ENCODE measurements at places on chromosomes 16 and 17.
A peak's percentile ranks its signal among the peaks of the same experiment; 100 is the strongest.

GRCh38 chr16:88792668-88793250 lies 7.7 kb upstream of the PIEZO1 start:
- DNase-seq: no peak

DNA sequence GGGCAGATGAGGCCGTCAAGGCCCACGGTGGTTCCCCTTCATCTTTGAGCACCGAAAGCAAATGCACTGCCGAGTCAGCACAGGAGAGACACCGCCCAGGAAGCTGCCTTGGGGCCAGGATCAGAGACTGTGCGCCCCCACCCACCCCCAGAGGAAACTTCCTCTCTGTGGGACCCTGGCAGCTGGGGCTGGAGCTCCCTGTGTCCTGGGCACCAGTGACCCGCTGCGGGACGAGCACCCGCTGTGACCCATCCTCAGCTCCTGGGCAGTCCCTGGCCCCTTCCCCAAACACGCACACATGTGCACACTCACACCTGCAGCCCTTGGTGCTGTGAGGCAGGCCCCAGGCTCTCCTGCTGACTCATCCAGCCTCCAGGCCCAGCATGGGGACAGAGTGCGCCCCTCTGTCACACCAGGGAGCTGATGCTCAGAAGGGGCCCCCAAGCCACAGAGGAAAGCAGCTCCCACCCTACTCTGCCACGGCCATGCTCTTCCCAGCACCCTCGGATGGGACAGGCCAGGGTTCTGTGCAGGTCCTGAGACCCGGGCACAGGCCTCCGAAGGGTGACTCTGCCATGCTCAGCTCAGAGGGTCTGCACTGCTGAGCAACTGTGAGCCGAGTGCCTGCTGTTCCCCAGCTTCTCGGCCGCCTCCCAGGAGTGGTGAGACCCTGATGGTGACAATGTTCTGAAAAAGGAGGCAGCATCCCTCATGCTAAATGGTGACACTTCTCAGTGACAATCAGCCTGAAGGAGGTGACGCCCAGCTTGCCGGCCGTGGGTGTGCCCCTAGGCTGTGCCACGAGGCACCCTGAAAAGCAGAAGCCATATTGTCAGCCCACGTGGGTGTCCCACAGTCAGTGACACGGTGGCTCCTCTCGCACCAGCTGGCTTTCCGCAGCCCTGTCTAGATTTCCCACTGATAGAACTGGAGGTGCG lies 3.6 kb downstream of the PIEZO1 start:
- DNase-seq: no peak

- DNase-seq: no peak
These were observed 316.1 kb upstream of the IRX3 start for GRCh38 chr16:54602666-54603065.

- DNase-seq: no peak
These were observed 972.9 kb upstream of the SOX9 start for GRCh38 chr17:71147906-71148305.

- DNase-seq: no peak
These were observed 9.9 kb downstream of the EME1 start for GRCh38 chr17:50382931-50383330.

DNA sequence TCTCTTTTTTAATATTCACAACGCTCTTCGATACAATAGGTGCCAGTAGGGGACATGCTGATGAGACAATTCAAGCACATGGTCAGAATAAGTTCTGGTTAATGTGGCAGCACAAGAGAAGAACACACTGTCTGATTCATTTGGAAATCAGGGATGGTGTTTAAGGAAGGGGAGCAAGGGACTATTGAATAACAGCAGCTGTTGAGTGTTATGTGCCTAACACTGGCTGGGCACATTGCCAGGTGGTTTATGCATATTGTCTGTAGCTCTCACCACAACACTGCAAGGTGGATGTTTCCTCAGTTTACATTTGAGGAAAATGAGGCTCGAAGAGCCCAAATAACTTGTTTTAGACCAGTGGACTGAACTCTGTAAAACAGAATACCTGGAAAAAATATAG lies 44.2 kb downstream of the LYRM9 start:
- peak; percentile 94 for DNase-seq

- no peak for DNase-seq
These were observed 50.7 kb downstream of the CFDP1 start for GRCh38 chr16:75382611-75383010.

- peak; percentile 53 for DNase-seq
These were observed 1.1 kb upstream of the XYLT2 start for GRCh38 chr17:50344731-50345365.

DNA sequence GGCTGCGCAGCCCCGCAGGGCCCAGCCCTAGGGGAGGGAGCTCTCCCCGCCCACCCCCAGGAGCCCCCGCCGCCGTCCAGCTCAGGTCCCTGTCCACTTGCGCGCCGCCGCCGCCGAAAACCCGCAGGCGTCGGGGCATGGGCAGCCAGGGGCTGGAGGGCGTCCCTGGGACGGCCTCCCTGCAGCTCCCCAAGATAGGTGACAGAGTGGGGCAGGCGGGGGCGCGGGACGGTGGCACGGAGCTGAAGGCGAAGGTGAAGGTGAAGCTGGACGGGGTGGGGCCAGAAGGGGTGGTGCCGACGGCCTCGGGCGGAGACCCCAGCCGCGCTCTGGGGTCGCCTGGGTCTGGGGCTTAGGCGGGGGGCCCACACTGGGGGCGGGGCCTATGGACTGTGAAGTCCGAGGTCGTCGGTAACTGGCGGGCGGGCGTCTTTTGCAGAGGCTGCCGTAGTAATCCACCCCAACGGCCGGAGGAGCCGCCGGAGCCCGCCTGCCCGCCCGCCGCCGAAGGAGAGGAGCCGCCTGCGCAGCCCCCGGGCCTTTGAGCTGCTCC lies 27.2 kb downstream of the SREBF1 start:
- no peak for DNase-seq
